ENCODE measurements at places on chromosomes 11 and 22. TPM values are rescaled to one million over a fixed set of nuclear protein-coding genes. Genes with fewer than 3 reads are reported as not detected.

The TMEM179B gene
- total RNA-seq, result 38.2 TPM

The TRIM48 gene
- not detected for total RNA-seq

The DCHS1 gene
- 21.7 TPM for total RNA-seq

The NRGN gene
- 1.1 TPM for total RNA-seq

The GPR83 gene
- total RNA-seq, result 0.55 TPM

The KRTAP5-11 gene
- not detected for total RNA-seq

The PVALB gene
- total RNA-seq, result not detected

The GGT1 gene
- total RNA-seq, result 3.6 TPM

The GRIK4 gene
- 0.27 TPM for total RNA-seq

The IGLL1 gene
- total RNA-seq, result not detected

The MIOX gene
- total RNA-seq, result not detected

The OR9Q2 gene
- not detected for total RNA-seq

The LRRC10B gene
- total RNA-seq, result 0.95 TPM

The SLC22A25 gene
- total RNA-seq, result not detected

The SLC22A12 gene
- not detected for total RNA-seq

The CRYBB3 gene
- total RNA-seq, result not detected

The ADM2 gene
- total RNA-seq, result not detected

All from sigmoid colon (tissue), 7 donors.